ENCODE measurements at places on chromosomes 5 and 9. TPM values are rescaled to one million over a fixed set of nuclear protein-coding genes. Genes with fewer than 3 reads are reported as not detected.

The CDH12 gene
- total RNA-seq = not detected

The RGMB gene
- 5.2 TPM for total RNA-seq

The NDUFS6 gene
- total RNA-seq = 44.2 TPM

The ROPN1L gene
- total RNA-seq = 0.22 TPM

The TRPM3 gene
- total RNA-seq = not detected

The C5orf34 gene
- 9.0 TPM for total RNA-seq
